ENCODE measurements at places on chromosomes 7 and 10.

GRCh38 chr7:102287111-102287980 lies 678 bp downstream of the SH2B2 start:
- DNase-seq, result no peak

GRCh38 chr7:93601363-93601762 lies 26.8 kb upstream of the CALCR start:
- no peak for DNase-seq

- DNase-seq, result peak; percentile 13
Observed at GRCh38 chr10:43946445-43946844, 297.8 kb upstream of the ZNF32 start.

DNA sequence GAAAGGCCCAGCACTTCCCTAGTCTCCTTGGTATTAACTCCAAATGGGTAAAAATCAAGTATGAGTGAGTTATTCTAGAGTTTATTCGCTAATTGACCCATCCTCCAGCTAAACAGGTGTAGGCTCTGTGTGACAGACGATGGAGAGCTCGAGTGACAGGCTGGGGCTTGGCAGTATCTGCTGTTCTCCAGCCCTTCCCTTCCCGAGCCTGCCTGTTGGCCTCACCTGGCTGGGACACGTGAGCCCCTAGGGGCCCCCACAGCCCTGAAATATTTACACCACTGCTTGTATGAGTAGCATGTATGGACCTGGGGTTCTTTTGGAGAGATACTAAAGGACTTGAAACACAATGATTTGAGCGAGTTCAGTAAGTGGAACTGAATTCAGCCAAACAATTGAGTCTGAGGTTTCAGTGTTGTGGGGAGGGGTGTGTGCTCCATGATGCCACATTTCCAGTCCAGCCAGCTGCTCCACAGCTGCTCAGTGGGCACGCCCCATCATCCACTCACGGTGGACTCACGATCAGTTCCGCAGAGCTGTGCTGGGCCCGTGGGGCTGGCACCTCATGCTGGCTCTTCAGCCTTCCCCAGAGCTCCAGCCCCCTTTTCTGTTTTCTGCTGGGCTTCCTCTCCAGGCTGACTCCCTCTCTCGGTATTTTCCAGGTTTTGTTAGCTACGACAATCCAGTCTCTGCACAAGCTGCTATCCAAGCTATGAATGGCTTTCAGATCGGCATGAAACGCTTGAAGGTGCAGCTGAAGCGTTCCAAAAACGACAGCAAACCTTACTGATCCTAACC lies 283.0 kb downstream of the USP6NL start:
- DNase-seq, result no peak

DNA sequence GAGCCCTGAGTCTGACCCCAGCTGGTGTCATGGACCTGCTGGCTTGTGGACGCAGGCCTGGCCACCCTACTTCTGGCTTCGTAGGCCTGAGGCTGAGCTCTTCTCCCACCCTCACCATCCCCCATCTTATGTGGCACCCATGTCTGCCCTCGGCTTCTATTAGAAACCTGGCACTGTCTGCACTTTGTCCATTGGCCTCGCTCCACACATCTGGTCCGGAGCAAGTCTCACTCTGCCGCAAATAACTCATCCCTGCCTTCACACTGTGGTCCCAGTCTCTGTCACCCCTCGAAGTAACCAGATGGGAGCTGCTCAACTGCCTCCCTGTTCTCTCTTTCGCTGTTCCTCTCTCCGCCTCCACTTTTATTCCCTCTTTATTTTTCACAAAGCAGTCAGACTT lies 78.6 kb downstream of the TRRAP start:
- no peak for DNase-seq

GRCh38 chr7:131011432-131011742 lies 277.4 kb upstream of the KLF14 start:
- no peak for DNase-seq

DNA sequence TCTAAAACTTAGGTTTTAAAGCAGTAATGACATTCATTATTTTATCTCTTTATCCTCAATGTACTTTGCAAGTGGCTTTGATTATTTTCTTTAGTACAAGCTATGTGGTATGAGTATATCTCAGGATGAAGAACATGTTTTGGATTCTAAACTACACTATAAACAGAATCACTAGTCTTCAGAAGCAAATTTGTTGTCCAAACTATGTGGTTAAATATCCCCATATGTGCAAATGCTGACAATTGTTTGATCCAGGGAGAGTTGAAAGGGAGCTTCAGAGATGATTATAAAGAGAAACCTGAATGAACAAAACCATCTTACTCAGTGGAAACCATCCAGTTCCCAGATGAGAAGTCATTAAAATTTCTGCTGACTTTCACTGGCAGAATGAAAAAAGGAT lies 179.3 kb downstream of the MDFIC start:
- DNase-seq, result no peak

DNA sequence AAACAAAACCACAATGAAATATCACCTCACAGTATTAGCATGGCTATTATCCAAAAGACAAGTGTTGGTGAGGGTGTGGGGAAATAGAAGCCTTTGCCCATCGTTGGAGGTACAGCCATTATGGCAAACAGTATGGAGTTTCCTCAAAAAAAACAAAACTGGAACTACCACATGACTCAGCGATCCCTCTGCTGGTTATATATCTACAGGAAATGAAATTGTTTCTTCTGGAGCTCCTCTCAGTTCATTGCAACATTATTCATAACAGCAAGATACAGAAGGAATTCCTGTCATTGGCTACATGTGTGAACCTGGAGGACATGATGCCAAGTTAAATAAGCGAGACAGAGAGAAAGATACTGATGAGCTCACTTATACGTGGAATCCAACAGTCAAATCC lies 2.4 kb upstream of the UBE3C start:
- DNase-seq, result no peak

DNA sequence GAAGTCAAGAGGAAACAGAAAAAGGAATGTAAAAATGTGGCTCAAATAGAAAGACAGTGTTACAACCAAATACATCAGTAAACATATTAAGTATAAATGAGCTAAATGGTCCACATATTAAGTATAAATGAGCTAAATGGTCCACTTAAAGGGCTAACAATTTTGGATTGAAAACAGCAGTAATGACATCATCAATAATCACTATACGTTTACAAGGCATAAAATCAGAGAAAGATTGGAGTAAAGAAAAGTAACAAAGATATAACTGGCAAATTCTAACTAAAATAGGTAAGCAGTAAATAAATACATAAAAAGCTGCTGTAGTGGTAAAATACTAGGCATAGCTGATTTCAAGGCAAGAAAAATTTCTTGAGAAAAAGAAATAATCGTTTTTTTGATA lies 1298.4 kb upstream of the CELF2 start:
- no peak for DNase-seq

DNA sequence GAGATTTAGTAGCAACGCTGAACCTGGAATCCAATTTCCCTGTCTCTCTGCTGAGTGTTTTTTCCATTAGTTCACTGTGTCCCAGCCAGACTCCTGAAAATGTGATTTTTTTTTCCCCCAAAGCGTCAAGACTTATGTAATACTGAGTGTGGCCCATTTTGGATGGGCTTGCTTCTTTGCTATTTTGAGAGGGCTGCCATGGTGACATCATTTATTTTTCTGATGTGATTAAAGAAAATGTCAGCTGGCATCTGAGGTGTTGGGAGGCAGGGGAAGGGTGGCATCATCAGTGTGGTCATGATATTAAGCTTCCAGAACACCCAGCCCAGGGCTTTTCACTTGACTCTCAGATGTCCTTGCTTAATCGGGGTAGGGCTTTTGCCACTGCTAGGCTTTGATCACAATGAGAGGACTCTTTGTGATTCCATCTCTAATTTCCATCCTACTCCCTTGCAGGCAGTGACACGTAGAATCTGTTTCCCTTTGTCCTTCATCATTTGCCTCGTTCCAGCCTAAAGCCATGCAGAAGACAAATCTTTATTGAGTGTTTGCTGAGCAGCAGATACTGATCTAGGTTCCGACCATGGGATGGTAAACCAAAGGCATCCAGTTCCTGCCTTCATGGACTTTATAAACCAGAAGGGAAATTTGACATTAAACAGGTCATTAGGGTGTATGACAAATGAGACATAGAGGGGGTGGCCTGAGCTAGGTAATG lies 7.4 kb downstream of the ZNF365 start:
- no peak for DNase-seq

DNA sequence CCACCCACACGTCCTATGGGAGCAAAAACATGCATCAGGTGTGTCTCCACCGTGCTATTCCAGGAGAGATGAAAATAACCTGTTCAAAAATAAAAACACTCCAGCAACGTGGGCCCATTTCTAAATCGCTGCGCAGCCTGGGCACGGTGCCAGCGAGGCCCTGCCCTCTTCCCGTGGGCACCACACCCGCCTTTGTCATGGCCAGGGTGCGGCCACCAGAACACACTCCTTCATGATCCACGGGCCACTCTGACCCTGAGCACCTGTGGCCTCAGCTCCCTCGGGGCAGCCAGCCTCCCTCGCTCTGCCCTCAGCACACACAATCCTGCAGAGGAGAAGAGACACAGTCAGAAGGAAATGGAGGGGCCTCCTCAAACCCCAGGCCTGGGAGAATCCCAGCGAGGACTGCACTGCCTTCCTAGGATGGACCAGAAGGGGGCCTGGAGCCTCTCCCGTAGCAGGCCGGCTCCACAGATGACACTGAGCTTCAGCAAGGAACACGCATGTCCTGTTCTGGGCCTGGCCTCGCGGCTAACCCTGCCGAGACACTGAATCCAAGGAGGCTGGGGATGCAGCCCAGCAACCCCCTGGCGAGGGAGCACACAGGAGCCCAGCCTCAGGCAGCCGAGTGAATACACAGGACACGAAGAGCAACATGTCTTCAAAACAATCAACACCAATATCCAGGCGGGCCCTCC lies 169.0 kb downstream of the MAD1L1 start:
- no peak for DNase-seq

- peak; percentile 41 for DNase-seq
Observed at GRCh38 chr10:84352251-84352842, 24.0 kb downstream of the CCSER2 start.

- DNase-seq, result no peak
Observed at GRCh38 chr7:26709210-26709990, 155.0 kb downstream of the SKAP2 start.

- no peak for DNase-seq
Observed at GRCh38 chr7:128259131-128260061, 18.3 kb downstream of the LEP start.

- no peak for DNase-seq
Observed at GRCh38 chr7:113087071-113087998, 708 bp upstream of the GPR85 start.

DNA sequence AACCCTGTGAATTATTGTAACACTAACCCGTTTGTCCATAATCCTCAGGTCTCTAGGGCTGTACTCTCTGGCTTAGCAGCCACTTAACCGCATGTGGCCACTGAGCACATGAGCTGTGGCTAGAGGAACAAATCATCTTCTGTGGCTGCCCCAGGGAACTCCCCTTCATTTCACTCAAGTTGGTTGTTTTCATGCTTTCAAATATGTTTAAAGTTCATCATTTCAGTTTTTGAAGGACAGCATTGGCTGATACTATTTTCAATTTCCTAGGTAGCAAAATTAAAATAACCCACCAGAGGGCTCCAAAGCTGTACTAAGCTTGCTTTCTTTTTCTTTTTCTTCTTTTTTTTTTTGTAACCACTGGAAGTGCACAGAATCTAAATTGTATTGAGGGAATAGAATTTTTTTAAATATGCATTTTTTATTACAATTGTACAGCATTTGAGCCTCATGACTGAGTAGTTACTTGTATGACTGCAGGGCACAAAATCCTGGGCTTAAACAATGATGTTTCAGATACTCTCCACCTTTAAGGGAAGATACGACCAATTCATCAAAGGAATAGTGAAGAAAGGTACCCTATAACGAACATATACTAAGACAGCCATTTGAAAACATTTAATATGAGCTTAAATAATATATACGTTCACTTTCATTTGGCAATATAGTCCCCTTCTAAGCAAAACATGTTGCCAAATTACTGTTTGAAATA lies 38.6 kb downstream of the MRC1 start:
- no peak for DNase-seq

DNA sequence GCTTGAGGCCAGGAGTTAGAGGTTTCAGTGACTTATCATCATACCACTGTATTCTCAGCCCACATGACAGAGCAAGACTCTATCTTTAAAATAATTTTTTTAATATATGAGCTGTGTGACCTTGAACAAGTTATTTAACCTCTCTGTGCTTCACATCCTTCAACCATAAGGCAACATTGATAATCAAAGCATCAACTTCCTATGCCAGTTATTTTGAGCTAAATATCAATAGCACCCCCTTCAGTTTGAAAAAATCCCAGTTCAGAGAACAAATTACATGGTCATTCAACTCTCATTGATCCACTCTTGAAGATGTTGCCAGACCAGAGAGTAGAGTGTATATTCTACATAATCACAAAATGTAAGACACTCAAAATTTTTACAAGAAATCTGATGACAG lies 53.0 kb downstream of the ASNS start:
- DNase-seq, result no peak

GRCh38 chr10:5447056-5447455 lies 34.7 kb downstream of the NET1 start:
- no peak for DNase-seq

DNA sequence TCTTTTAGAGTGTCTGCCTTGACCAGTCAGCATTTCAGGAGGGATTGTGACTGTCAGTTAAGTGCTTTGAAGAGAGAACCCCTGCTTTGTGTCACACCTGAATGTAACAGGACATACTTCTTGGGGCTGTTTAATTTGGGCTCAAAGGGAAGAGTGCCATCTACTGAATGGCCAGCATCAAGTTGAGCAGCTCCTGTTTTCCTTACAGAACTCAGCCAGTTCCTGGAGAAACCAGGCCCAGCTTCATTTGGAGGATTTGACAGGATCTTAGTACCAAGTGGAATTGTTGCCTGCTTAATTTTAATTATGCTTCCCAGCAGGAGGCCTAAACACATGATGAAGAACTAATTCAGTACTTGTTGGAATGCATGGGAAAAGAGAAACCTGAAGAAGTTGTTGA lies 8.3 kb downstream of the ADD3 start:
- DNase-seq, result no peak

DNA sequence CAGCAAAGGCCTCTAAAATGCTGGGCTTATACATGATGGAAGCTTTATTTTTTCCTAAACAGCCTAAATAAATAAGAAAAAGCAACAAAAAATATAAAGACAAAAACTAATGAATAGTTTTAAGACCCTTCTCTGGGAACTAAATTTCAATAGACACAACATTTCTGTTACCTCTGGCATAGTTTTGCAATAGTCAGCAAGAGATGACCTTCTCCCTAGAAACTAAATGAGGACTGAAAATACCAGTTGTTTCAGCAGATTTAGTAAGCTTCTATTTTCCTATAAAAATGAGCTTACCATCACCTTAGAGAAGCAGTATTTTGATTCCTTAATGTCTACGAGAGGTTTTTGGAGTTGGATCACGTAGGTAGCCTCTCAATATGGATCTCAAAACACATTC lies 471.4 kb upstream of the NRP1 start:
- DNase-seq, result no peak

GRCh38 chr7:4468320-4469102 lies 213.6 kb upstream of the FOXK1 start:
- no peak for DNase-seq

DNA sequence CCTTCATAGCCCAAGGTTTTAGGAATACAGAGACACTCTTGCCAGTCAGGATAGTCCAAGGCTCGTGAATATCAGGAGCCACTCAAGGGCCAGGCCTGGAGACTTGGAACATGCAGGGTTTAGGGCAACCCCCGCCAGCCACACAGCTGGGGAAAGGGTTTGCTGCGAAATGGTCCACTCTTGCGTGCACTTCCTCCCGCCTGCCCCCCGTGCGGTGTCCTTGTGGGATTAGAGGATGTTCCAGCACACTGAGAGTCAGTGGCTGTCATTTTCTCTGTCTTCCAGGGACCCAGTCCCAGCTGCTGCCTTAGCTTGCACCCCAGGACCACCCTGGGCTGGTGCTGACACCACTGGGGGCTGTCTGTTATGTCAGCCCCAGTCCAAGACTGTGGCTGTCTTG lies 38.5 kb downstream of the POR start:
- DNase-seq, result no peak

Measured in liver (tissue), 10 donors.